ENCODE measurements at places on chromosomes 6 and 20. TPM values are rescaled to one million over a fixed set of nuclear protein-coding genes. Genes with fewer than 3 reads are reported as not detected.

Gene PRRT1
- total RNA-seq = 4.7 TPM

Gene TMEM170B
- total RNA-seq = 11.4 TPM

GRCh38 chr6:20853828-20854227, 319.6 kb downstream of the CDKAL1 start:
- no peak for DNase-seq

DNA sequence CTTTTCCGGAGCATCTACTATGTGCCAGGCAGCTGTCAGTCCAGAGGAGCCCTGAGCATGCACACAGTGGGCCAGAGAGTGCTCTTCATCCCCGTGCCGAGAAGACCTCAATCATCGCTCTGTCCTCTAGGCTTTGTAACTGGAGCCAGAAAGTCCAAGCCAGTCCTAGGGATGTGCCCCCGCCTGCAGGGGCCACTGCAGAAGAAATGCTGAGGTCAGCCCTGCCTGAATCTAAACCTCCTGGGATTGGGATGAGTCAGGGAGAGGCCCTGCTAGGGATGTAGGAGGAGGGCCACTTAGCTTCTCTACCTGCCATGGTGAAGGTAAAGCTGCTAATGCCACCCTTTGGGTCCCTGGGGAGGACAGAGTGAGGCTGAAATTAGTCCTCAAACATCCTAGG, 146.8 kb downstream of the CDC5L start:
- no peak for DNase-seq

- no peak for DNase-seq
Measured at GRCh38 chr6:111520524-111520923, 37.5 kb upstream of the REV3L start.
